ENCODE measurements at places on chromosomes 6 and 20. TPM values are rescaled to one million over a fixed set of nuclear protein-coding genes. Genes with fewer than 3 reads are reported as not detected.
A peak's percentile ranks its signal among the peaks of the same experiment; 100 is the strongest.

BMP6 gene
- total RNA-seq: 0.47 TPM

RAB44 gene
- 0.43 TPM for total RNA-seq

SLC17A2 gene
- not detected for total RNA-seq

C20orf202 gene
- not detected for total RNA-seq

SAMD5 gene
- total RNA-seq: not detected

GRCh38 chr6:8238773-8239683 lies 136.7 kb upstream of the EEF1E1 start:
- no peak for DNase-seq
- peaks cover 3% of the 10 kb centered on the region for H3K27me3 ChIP-seq
- no peak overlapping the region for H3K4me3 ChIP-seq
- H3K36me3 ChIP-seq: no peaks in the 10 kb centered on the region
- peaks cover 12% of the 10 kb centered on the region for H3K4me1 ChIP-seq
- no peak overlapping the region for H3K27ac ChIP-seq

GRCh38 chr6:28005152-28005890 lies 48.3 kb downstream of the OR2B6 start:
- H3K36me3 ChIP-seq: no peaks in the 10 kb centered on the region
- no peak overlapping the region for H3K4me3 ChIP-seq
- H3K4me1 ChIP-seq: no peaks in the 10 kb centered on the region
- no peak for DNase-seq

GRCh38 chr6:69866351-69866769 lies at the start of gene COL19A1:
TSS of gene COL19A1 (plus strand) at chr6:69866556. CDS start at chr6:69879568, 13,012 bp downstream.
- peaks cover 19% of the 10 kb centered on the region for H3K27me3 ChIP-seq

DNA sequence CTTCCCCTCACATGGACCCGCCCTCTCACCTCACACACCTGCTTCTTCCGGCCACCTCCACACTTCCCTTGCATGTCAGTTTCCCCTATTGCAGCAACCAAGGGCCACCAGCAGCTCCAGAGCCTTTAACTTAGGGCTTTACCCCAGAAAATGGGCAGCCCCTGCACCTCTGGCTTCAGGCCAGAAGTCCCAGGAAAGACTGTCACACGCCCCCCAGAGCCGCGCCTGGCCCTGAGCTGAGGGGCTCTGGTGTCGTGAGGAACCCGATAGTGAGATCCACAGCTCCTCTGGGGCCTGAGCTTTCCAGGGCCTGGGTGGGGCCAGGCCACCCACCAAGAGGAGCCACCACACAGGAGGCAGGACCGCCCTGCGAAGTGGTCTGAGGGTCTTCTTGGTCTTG lies 182.4 kb downstream of the DLL1 start:
- H3K4me1 ChIP-seq: no peaks in the 10 kb centered on the region
- H3K27me3 ChIP-seq: peaks cover 3% of the 10 kb centered on the region
- no peak for DNase-seq

DNA sequence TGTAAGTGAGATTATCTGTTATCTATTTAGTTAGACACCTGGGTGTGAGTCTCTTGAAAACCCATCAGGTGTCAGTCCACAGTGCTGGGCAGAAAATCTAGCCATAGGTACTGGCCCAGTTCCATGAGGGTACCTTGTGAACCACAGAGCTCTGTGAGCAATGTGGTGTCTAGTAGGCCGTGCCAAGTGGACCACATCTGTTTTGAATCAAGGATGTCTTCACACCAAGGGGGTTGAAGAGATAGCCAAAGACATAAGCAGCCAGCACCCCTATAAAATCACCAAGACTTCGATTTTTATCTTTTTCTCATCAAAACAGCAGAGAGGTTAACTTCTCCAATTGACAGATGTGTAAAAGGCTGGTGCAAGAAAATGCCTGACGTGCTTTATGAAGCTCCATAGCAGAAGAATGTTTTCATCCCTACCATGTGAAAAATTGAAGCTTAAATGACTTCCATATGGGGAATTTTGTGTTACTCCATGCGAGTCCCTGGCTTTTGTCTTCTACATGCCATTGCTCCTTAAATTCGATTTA lies 368.7 kb downstream of the HAO1 start:
- no peak overlapping the region for H3K4me3 ChIP-seq
- H3K27ac ChIP-seq: no peak overlapping the region
- no peak for DNase-seq
- no peaks in the 10 kb centered on the region for H3K36me3 ChIP-seq
- H3K27me3 ChIP-seq: no peaks in the 10 kb centered on the region
- no peaks in the 10 kb centered on the region for H3K4me1 ChIP-seq

- peaks cover 60% of the 10 kb centered on the region for H3K4me1 ChIP-seq
- no peak for DNase-seq
- H3K36me3 ChIP-seq: peaks cover 58% of the 10 kb centered on the region
- peaks cover 27% of the 10 kb centered on the region for H3K27me3 ChIP-seq
- H3K4me3 ChIP-seq: peak overlapping the region; percentile 97
Measured at GRCh38 chr6:33273129-33273923, 1.5 kb downstream of the RPS18 start.

DNA sequence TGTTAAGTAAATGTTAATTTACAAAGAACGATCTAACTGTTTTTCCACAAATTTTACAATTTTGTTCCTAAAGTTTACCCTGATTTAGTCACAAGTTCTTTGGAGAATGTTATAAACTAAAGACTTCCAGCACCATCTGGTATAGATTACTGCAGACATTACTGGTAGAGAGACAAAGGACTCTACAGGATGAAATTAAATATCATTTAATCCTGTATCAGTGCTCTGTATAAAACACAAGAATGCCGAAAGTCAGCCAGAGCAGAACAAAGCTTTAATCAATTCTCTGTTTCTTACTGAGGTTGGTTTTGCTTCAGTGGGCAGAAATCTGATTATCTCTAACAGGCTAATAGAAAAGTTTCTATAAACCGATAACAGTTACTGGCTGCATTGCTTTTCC lies 763.6 kb downstream of the TENT5A start:
- DNase-seq: no peak
- H3K36me3 ChIP-seq: no peaks in the 10 kb centered on the region
- no peak overlapping the region for H3K27ac ChIP-seq
- no peaks in the 10 kb centered on the region for H3K27me3 ChIP-seq

DNA sequence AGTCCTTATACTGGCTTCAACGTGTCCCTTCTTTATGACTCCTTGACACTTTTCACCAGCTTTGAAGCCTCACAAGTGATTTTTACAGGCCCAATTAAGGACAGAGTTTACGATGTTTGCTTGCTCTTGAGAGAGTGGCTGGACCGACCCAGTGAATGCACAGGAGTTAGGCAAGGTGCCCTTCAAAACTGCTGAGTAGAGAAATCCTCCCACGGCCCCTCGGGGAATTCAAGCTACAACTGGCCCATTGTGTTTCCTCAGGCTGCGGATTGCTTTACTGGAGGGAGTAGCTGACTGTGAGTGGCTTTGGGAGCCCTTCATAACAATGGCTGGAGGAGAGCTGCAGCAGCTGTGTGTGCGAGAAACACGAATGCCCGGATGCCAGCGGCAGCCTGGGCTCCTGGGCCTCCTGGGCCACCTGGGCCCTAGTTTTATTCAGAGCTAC lies 50.0 kb downstream of the SGK1 start:
- no peak overlapping the region for H3K4me3 ChIP-seq
- H3K27ac ChIP-seq: no peak overlapping the region
- H3K4me1 ChIP-seq: no peaks in the 10 kb centered on the region
- DNase-seq: no peak

DNA sequence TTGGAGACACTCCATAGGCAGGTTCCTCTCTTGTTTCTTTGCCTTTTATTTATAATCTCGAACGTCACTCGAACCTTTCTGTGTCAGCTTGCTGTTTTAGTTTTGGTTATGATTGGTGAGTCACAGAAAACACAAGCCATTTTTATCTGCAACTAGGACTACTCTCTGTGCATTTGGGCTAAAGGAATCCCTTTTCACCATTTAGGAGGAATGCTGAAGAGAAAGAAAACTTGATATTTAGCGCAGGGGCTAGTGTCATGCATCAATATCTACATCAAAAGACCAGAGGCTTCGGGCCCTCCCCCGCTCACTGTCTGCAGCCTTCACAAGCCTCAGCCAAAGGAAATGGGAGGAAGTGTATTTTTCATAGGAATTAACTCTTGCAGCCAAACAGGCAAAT lies 507.8 kb upstream of the CITED2 start:
- H3K4me1 ChIP-seq: peaks cover 63% of the 10 kb centered on the region
- H3K27me3 ChIP-seq: no peaks in the 10 kb centered on the region
- peak overlapping the region; percentile 8 for H3K4me3 ChIP-seq

- DNase-seq: no peak
- H3K4me1 ChIP-seq: no peaks in the 10 kb centered on the region
- no peak overlapping the region for H3K27ac ChIP-seq
- H3K36me3 ChIP-seq: no peaks in the 10 kb centered on the region
Measured at GRCh38 chr20:2163757-2164156, 62.1 kb downstream of the STK35 start.

DNA sequence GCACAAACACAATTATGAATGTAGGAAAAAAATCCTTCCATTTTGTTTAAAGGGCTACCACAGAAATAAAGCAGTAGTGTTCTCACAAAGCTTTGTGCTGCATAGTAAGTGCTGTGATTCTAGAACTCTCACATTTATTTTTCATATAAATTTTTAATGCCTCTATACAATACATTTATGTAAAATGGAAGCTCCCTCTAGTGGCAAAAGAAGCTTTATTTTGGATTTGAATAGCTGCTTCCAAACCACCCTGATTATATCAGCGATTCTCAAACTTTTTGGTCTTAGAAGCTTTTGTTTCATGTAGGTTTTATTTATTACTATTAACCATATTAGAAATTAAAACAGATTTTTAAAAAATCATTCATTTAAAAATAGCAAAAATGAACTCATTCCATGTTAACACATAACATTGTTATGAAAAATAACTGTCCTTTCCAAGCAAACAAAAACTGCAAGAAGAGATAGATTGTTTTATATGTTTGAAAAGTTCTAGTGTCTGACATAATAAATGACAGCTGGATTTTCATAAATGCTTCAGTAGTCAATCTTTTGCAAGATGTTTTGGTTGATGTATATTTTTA lies 38.4 kb downstream of the HS3ST5 start:
- no peak overlapping the region for H3K27ac ChIP-seq
- H3K4me1 ChIP-seq: no peaks in the 10 kb centered on the region
- peak; percentile 11 for DNase-seq
- no peaks in the 10 kb centered on the region for H3K36me3 ChIP-seq
- peaks cover 2% of the 10 kb centered on the region for H3K27me3 ChIP-seq

DNA sequence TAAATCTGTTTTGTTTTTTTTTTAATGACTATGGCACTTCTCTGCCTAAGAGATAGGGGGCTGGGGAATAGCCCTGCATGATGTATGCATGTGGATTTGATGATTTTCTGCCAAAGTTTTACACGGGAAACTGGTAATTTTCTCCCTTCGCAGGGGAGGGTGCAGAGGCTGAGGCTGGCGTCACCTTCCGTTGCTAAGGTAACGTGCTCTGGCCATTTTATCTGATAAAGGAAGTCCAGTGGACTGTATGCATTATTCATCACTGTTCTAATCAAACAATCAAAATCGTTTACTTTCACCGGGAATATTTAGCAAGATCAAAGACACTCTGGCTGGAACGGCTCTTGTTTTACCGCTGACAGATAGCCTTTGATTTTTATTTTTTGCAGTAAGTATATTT lies 789 bp downstream of the PHACTR1 start:
- peaks cover 6% of the 10 kb centered on the region for H3K27me3 ChIP-seq
- no peak overlapping the region for H3K27ac ChIP-seq
- peak overlapping the region; percentile 35 for H3K4me3 ChIP-seq
- no peaks in the 10 kb centered on the region for H3K36me3 ChIP-seq

- peaks cover 21% of the 10 kb centered on the region for H3K4me1 ChIP-seq
- H3K27me3 ChIP-seq: peaks cover 1% of the 10 kb centered on the region
- no peak overlapping the region for H3K27ac ChIP-seq
- DNase-seq: no peak
Measured at GRCh38 chr20:10478205-10478604, 43.1 kb downstream of the SLX4IP start.

DNA sequence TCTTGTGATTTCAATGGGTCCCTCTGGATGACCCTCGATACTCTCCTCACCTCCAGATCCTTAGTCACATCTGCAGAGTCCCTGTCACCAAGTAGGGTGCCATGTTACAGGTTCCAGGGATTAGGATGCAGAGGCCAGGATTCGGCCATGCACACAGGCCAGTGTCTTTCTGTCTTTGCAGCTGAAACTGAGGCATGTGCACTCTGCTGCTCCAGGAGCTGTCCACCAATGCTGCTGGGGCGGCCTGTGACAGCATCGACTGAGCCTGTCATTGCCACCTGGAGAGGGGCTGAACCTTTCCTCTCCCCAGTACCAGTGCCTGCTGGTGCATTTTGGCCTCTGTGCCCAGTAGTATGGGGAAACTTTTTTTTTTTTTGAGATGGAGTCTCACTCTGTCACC lies 4.4 kb upstream of the RBM38 start:
- no peaks in the 10 kb centered on the region for H3K36me3 ChIP-seq
- H3K4me1 ChIP-seq: no peaks in the 10 kb centered on the region
- H3K4me3 ChIP-seq: no peak overlapping the region
- H3K27ac ChIP-seq: no peak overlapping the region
- H3K27me3 ChIP-seq: no peaks in the 10 kb centered on the region

GRCh38 chr6:63140692-63141318 lies 70.5 kb upstream of the FKBP1C start:
- H3K4me1 ChIP-seq: no peaks in the 10 kb centered on the region
- no peaks in the 10 kb centered on the region for H3K36me3 ChIP-seq
- DNase-seq: no peak
- no peaks in the 10 kb centered on the region for H3K27me3 ChIP-seq

DNA sequence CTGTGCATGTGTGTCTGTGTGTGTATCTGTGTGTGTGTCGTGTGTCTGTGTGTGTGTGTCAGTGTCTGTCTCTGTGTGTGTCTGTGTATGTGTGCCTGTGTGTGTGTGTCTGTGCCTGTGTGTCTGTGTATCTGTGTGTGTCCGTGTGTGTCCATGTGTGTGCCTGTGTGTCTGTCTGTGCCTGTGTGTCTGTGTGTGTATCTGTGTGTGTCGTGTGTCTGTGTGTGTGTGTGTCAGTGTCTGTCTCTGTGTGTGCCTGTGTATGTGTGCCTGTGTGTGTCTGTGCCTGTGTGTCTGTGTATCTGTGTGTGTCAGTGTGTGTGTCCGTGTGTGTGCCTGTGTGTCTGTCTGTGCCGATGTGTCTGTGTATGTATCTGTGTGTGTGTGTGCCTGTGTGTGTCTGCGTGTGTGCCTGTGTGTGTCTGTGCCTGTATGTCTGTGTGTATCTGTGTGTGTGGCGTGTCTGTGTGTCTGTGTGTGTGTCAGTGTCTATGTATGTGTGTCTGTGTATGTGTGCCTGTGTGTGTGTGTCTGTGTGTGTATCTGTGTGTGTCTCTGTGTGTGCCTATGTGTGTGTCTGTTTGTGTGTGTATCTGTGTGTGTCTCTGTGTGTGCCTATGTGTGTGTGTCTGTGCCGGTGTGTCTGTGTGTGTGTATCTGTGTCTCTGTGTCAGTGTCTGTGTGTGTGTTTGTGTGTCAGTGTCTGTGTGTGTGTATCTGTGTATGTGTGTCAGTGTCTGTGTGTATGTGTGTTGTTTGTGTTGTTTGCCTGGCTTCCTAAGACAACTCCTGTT lies 11.6 kb downstream of the SNPH start:
- H3K4me1 ChIP-seq: peaks cover 15% of the 10 kb centered on the region
- H3K4me3 ChIP-seq: no peak overlapping the region
- no peak for DNase-seq
- no peaks in the 10 kb centered on the region for H3K36me3 ChIP-seq
- no peak overlapping the region for H3K27ac ChIP-seq
